ENCODE measurements at places on chromosomes 11 and 22.
A peak's percentile ranks its signal among the peaks of the same experiment; 100 is the strongest.

DNA sequence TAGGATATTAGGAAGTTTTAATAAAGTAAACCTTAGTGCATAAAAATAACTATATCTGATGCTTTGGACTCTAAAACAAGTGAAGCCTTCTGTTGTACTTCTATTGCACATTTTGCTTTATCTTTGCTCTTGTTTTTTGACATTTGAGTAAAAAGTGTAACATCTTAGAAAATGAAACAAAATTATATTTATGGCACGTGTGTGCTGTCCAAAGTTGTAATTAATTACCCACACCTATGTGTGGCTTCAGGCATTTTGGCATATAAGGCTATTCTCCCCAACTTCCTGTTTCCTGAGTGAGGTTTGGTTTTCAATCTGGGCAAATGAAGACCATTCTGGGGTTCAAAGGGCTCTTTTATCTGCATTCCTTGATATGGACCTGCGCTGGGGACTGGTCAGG, at the start of gene OOSP1:
Gene OOSP1 (plus strand): TSS at position 301 of the 400 bp plus-strand sequence. CDS start 23 bp downstream, at position 324.
- DNase-seq, result no peak

DNA sequence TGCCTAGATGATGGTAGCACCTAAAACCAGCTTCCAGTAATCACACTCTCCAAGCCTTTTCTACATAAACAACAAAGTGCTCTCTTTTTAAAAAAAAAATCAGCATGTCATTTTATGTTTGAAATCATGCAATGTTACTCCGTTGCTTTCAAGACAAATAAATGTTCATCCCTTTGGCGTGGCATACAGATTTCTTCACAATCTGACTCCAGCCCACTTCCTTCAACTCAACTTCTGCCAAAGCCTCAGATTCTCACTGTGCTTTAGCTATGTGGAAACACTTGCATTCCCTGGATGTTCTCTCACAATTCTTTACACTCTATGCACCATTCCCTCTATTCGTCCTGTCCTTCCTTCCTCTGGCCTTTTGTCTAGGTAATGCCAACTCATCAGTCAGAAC, 206.3 kb upstream of the BLID start:
- DNase-seq, result no peak

DNA sequence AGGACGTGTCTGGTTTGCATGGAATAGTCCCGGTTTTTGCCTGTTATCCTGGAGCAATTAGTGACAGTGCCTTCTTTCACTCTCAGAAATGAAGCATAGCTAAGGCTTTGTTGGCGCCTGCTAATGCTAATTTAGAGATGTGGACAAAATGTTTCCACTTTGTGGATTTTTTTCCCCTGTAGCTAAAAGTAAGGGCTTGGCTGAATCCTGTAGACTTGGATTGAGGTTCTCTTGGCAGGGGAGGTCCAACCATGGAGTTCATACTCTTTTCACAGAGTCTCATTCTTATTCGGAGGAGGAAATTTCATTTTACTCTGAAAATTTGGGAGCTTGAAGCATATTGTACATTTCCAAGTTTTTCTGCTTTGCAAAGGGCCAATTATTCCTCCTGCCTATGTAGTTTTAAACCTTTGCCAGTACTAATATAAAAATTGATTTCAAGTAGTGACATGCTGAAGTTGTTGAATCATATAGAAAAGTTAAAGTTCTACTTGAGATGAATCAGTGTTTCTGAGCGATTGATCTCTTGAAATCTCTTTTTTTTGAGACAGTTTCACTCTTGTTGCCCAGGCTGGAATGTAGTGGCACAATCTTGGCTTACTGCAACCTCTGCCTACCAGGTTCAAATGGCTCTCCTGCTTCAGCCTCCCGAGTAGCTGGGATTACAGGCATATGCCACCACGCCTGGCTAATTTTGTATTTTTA, 20.0 kb downstream of the PPFIA1 start:
- no peak for DNase-seq

- no peak for DNase-seq
Measured at GRCh38 chr11:121439337-121439736, 12.8 kb upstream of the SORL1 start.

- no peak for DNase-seq
Measured at GRCh38 chr11:125935618-125936199, 10.1 kb upstream of the VSIG10L2 start.

- no peak for DNase-seq
Measured at GRCh38 chr11:16806791-16807190, 68.3 kb downstream of the C11orf58 start.

DNA sequence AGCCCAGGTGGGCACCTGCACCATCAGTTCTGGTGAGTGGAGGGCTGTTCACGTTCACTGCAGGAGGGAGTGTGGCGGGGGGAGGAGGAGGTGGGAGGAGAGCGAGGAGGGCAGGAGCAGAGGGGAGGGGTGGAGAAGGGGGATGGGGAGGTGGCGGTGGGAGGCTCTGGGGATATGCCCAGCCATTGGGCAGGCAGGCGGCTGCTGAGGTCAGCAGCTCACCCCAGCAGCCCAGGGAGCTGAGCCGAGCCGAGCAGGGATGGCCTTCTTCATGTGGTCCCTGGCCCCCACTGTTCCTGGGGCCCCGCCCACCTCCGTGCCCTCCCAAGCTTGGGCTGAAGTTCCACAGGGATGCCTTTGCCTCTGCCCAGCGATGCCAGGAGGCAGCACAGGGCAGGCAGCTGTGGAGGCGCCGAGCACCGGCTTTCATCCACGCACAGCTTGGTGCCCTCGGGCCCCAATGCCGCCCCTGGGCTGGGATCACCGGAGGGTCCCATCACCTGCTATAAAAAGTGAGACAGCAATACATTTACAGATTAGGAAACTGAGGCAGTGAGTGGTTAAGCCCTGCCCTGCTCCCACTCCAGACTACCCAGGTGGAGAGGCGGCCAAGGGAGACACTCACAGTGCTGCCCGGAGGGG, 21.6 kb downstream of the RTN4R start:
- DNase-seq, result peak; percentile 52

DNA sequence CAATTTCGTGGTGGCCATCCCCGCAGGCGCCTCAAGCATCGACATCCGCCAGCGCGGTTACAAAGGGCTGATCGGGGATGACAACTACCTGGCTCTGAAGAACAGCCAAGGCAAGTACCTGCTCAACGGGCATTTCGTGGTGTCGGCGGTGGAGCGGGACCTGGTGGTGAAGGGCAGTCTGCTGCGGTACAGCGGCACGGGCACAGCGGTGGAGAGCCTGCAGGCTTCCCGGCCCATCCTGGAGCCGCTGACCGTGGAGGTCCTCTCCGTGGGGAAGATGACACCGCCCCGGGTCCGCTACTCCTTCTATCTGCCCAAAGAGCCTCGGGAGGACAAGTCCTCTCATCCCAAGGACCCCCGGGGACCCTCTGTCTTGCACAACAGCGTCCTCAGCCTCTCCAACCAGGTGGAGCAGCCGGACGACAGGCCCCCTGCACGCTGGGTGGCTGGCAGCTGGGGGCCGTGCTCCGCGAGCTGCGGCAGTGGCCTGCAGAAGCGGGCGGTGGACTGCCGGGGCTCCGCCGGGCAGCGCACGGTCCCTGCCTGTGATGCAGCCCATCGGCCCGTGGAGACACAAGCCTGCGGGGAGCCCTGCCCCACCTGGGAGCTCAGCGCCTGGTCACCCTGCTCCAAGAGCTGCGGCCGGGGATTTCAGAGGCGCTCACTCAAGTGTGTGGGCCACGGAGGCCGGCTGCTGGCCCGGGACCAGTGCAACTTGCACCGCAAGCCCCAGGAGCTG, 24.8 kb downstream of the ADAMTS15 start:
- DNase-seq, result peak; percentile 32

DNA sequence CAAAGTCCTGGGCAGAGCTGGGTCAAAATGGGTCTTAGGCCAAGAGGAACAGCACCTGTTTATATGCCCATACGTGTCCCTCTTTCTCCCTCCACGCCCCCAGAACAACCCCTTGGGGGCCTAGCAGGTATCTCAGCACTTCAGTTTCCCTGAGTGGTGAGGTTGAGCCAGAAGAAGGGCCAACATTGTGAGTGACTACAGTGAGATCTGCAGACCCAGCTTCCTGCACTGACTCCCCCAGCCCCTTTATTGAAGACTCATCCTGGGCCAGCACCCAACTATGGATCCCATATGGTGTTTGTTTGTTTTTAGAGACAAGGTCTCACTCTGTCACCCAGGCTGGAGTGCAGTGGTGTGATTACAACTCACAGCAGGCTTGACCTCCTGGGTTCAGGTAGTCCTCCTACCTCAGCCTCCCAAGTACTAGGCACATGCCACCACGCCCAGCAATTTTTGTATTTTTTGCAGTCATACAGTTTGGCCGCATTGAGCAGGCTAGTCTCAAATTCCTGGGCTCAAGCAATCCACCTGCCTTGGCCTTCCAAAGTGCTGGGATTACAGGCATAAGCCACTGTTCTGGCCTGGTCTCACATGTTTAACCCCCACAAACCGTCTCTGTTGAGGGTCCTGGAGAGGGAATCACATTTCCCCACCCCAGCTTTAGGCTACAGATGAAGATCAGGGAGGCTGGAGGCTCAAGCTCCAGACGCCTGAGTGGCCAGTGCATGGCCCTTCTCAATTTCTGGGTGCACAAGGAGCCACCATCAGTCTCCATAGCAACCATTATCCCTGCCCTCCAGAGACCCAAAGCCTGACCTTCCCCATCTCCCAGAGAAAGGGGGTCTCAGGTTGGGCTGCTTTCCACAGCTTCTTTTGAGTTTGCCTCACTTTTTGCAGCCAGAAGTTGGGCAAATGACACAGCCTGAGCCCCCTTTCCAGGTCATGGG, 1.7 kb upstream of the LARGE2 start:
- no peak for DNase-seq

DNA sequence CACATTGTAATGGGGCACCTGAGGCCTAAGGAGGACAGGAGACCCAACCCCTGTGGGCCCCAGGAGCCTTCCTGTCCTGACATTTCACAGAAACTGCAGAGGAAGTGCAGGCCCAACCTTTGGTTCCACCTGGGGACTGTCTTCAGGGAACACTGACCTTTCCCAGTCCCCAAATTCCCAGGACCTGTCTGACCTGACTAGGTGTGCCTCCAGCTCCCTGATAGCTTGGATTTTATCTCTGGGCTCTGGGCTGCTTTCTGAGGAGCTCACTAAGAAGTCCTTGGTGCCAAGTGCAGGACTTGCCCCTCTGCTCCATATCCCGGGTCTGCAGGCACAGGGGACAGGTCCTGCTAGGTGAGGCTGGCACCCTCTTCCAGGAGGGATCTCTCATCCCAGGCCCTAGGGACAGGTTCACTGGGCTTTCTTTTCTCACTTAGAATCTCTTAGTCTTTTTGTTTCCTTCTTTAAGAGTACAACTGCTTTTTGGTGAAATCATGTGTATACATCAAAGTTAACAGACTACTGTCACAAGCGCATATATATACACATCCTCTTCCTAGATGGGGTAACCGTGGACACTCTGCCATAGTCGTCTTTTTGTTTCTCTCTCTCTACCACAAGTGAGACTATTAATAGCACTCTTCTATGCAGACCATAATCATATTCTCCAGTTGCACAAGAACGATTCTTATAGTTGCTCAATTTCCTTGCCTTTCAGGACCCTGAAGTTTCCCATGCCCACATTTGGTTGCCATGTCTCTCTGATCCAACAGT, 72.0 kb upstream of the IGLL5 start:
- no peak for DNase-seq

DNA sequence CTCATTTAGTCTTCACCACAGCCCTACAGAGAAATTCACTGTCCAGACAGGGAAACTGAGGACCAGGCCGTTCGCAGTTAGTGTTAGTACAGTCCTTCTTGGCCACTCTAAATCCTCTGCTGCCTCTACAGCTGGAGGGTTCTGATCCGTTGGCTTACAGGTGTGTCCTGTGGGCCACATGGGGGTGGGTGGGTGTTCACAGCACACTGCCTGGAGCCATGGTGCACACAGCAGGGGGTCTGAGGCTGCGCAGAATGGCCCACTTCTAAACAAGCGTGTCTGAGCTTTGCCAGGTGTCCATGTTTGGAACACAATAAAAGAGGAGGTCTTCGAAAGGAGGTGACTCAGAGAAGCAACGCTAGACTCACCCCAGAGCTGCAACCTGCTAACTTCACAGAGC, 249.0 kb downstream of the ST3GAL4 start:
- DNase-seq, result no peak

DNA sequence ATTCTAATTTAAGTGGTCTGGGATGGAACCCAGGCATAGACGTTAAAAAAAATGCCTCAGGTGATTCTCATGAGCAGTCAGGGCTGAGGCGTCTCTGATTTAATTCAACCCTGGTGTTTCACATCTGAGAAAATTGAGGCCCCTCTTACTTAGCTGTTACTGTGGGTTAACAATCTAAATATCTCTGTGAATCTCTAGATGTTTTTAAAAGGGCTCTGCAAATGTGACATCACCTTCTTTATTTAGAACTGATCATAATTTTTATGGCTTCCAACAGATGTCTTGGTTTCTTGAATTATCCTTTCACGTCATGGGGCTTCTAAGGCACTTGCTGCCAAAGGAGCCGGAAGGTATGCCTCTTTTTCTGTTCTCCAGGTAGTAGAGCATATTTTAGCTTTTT, 76.1 kb upstream of the LIN7C start:
- DNase-seq, result no peak

GRCh38 chr22:39234472-39234787, 10.4 kb downstream of the PDGFB start:
- DNase-seq, result no peak

DNA sequence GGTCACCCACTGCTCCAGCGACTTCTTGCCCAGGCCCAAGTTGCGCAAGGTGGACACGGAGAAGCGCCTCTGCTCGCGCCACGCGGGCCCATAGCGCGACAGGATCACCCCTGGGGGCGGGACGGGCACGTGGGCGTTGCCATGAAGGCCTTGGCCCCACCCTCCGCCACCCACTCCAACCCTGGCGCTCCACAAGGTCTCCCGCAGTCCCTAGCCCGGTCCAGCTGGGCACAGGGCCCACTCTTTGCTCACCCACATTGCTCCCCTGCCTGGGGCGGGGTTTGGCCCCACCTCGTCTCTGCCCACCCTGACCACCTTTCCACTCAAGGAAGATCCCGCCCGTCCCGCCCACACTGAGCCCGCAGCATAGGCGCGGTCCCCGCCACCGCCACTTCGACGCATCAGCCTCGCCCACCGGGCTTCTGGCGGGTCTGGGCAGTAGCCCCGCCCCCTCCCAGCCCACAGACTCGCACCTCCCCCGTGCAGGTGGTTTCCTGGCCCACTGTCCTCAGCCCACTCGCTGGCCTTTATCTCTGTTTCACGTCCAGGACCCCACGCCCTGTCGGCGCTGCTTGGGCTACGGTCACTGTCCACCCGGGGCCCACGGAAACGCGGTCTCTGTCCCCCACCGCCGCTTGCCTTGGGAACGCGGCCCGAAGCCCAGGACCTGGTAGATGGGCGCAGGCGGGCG, 12.3 kb upstream of the CYP2D6 start:
- DNase-seq, result no peak

- no peak for DNase-seq
Measured at GRCh38 chr11:77450227-77450626, 23.7 kb downstream of the PAK1 start.
